Effector CD8-positive, alpha-beta T cell (primary cell): ENCODE measurements at places on chromosomes 3 and 15.

DNA sequence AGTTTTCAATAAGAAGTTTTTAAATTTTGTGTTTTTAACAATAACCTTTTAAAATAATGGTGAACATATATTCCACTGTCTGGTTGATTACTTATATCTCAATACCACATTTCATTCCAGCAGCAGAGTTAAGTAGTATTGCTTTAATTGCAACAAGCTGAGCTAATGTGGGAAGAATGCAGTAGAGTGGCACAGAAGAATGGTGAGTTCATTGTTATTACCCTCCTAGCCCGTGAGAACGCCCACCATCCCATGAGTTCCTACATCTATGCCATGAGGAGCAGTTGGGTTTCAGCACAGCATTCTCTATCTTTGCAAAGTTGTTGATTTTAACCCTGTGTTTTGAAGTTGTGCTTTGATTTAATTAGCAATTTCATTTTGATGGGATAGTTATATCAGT, 17.8 kb upstream of the NR2E3 start:
- no peak for DNase-seq

GRCh38 chr3:197906850-197907187, 43.2 kb upstream of the RPL35A start:
- no peak for DNase-seq

- no peak for DNase-seq
Observed at GRCh38 chr3:101829437-101829830, 19.9 kb upstream of the NFKBIZ start.

GRCh38 chr3:140441006-140441405, 236.9 kb upstream of the TRIM42 start:
- DNase-seq = no peak

GRCh38 chr3:178685591-178685906, 149.3 kb downstream of the KCNMB2 start:
- no peak for DNase-seq

DNA sequence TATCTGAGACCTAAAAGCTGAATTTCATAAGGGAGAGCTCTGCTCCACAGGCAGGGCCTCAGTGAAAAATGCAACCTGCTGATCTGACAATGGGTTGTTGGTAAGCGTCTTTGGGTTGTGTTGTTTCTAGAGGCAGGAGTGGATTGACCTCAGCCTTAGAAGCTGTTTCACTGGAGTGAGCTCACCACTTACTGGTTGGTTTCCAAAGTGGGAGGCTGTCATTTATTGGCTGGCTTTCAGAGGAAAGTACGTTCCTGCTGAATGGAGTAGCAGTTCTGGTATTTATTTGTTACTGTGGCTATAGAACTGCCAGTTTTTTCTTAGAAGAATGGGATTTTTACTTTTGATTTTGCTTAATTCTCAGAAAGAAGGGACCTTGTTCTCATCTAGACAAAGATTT, 29.3 kb upstream of the COL6A5 start:
- no peak for DNase-seq

DNA sequence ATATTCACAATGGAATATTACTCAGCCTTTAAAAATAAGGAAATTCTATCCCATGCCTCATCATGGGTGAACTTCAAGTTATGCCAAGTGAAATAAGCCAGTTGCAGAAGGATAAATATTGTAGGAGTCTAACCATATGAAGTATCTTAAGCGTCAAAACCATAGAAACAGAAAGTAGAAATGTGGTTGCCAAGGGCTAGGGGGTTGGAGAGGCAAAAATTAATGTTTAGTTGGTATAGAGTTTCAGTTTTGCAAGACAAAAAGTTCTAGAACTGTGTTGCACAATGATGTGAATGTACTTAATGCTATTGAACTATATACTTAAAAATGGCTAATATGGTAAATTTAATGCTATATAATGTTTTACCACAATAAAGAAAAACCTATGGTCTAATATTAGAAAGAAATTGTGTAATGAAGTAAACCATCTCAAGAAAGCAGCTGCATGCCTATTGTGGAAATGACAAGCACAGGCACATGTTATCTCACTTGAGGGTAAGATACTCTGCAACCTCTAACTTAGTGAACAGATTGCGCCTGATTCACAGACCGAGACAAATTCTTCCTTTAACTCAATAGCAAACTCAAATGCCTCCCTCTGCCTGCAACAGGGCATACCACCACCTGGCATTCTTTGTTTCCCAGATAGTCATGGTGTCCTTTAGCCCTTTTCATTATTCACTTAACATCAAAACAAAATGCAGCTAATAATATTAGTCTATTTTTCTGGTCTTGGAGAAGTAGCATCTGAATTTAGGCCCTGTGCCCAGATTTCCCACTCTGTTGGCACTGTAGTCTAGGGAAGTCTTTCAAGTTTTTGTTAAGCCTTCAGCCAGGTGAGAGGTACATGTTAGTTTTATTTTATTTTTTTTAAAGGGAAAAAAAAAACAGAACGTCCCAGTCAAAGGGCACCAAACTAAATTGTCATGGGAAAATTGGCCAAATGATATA, 80.2 kb upstream of the ACP3 start:
- DNase-seq = no peak

- peak; percentile 51 for DNase-seq
Observed at GRCh38 chr15:66603301-66604179, 37.7 kb upstream of the LCTL start.

DNA sequence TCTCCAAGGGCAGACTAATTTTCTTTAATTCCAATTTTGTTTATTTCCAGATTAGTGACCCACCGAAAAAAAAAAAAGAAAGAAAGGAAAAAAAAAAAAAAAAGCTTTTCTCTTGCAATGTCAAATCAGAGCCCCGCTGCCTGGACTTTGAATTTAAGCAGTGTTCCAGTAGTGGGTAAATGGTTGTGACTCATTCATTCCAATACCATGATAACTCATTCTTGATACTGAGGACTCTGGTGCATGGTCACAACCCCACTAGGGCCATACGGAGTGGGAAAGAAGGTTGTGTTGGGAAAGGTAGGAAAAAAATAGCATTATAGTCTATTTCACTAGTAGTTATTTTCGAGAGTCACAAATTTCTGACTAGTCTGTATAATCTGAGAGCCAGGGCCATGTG, 59.1 kb upstream of the COL8A1 start:
- DNase-seq = no peak

DNA sequence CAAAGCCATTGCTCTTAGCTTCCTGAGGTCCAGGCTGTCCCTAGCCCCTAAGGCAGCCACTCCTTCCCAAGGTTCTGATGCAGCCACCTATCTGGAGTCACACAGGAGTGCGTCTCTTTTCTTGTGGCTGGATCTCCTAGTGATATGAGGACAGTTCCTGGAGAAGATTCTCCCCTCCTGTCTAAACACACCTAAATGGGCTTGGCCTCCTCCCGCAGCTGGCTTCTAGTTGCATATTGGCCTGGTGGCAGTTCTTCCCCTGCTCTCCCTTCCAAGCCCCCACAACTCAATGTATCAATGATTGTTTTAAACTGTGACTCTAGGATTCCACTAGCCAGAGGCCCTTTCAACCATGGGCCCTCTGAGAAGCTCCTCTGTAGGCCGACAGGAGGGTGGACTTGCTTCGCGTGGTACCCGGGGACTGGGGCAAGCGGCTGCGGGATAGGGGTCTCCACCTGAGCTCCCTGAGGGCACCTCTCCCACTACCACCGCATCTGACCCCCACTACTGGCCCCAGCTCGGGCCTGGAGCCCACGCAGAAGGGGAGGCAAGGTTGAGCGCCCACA, 1.4 kb downstream of the ITGA11 start:
- no peak for DNase-seq

DNA sequence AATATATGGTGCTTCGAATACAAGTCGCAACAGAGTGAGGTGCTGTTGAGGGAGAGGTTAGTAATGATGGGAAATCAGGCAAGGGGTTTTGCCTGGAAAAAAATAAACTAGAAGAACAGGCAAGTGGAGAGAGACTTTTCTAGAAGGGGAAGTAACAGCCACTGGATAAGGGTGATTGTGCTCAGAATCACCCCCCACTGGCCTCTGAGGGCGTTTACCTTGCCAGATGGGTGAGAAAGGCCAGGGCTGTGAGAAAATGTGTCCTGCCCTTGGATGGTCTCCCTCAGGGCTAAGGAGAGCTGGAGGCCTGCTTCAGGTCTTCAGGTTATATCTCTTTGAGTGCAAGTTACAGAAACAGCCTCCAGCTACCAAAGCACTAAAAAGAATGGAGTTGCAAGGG, 151.8 kb downstream of the MEX3B start:
- no peak for DNase-seq

DNA sequence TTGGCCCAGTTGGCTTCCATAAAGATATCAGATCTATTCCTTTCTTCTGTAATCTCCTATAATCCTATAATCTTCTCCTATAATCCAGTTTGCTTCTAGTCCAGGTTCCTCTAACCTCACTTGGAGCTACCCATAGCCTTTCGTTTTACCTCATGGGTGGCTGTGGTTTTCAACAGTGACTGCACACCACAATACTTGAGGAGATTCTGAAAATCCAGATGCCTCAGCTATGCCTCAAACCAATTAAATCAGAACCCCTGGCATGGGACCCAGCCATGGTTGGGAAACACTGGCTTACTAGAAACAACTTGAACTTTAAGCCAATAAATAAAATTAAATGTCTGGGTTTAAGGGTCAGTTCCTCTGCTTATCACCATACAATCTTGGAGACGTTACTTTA, 86.1 kb upstream of the NTRK3 start:
- DNase-seq = no peak

DNA sequence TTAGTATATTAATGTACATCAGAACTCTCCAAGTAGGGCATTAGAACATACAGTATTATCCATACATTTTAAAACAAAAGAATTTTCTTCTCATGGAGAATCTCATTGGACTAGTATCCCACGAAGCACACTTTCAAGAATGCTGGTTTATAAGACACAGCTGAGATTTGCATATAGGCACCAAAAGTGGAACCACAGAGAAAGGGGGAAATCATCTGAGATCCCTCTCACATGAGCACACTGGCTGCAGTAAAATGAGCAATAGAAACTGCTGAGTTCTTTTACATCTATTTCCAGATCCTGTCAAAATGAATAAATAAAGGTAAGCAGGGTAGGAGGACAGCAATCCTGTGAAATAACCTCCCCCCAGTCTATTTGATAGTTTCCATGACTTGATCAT, 665.3 kb downstream of the FHIT start:
- DNase-seq = no peak

DNA sequence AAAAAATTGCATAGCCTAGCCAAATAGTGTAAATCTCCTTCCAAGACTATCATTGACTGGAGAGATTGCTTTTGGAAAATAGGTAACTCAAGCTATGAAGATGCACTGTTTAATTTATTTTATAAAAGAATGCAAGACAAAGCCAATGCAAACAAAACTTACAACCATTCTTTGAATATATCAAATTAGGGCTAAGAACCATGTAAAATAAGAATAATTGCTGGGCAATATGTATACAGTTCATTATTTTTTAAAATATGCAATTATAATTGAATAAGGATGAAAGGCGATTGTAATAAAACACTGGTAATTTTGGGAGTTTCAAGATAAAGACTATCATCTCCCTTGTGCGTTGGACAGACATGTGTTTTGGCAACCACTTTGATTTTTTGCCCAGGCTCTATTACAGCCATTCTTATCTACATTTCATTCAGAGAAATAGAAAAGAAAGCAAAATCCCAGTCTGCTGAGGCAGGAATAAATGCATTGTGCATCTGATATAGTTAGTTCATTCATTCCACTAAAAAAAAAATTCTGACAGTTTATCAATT, 242.3 kb upstream of the ROBO1 start:
- no peak for DNase-seq

- DNase-seq = no peak
Observed at GRCh38 chr15:78804391-78804792, 6.9 kb downstream of the ADAMTS7 start.

DNA sequence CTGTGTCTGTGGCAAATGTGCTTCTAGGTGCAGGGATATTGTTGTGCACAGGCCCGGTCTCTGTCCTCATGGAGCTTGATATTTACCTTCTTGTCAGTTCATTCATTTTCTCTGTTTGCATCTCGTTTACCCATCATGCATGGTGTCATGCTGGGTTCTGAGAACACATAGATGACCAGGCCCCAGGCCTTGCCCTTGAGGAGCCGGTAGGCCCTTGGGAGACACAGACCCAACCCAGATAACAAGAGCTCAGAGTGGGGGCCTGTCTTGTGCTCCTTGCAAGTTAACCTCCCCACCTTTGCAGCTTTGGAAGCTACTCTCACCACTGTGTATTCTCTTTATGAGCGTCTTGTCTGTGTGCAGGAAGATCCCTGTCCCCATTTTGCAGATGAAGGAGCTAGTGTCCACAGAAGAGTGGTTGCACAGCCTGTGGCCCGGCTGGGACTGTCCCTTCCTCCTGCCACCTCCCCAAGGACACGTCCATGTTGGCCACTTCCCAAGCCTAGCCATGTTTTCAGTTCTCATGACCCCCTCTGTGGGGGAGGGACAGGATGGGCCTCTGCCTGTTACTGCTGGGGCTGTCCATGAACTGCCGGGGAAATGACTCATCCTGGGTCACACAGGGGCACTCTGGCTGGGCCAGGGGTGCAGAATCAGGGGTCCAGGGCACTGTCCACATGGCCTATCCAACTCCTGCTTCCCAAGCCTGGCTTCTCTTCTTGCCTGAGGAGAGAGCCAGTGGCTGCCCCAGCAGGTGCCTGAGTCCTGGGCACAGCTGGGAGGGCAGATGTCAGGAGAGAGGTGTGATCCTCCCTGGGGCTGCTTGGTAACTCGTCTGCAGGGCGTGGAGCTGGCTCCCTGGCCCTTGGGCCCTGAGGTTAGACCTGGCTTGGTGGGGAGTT, 3.4 kb downstream of the SNX33 start:
- DNase-seq = no peak

DNA sequence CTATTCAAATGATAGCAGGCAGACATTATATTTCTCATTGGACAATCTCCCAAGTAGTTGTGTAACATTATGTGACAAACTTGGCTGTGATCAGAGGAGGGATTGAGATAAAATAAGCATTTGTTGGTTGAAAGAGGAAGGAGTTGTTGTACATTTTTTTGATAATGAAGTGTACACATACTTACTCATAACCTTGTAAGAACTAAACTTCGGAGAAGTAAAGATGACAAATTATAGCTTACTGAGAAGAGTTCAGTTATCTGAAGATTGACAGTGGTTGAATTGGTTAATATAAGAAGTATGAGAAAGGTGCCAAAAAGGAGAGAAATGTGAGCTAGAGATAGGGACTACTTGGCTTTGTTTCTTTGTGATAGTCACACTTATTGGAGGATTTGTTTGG, 32.6 kb downstream of the STT3B start:
- no peak for DNase-seq

DNA sequence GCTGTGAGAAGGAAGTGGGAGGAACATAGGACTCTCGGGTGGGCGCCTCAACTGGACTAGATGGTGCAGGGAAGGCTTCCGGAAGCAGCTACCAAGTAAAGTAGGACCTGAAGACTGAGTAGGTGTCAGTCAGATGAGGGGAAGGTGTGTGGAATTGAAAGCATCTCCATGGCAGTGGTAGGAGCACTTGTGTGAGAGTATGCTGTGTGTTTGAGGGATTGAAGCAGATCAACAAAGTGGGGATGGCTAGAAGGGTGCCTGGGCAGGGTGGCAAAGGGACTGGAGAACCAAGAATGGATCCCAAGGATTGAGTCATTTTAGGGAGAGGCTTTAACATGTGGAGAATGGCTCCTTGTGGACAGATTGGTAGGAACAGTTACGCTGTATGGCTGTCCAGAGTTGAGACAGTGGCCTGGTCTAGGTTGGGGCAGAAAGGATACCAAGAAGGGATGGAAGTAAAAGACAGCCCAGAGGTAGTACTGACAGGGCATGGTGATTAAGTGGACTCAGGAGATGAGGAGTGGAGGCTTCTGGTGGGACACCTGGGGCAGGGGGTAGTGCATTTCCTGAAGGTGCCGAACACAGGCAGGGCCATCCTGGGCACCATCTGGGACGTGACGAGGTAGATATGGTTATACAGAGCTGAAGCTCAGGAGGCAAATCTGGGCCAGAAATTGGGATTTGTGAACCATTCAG, 1.5 kb downstream of the UQCC5 start:
- no peak for DNase-seq

GRCh38 chr3:149377408-149378364, at the start of gene TM4SF1:
Gene TM4SF1, minus strand, starts transcription at chr3:149377649. Its CDS starts 102 bp downstream, at chr3:149377547.
- no peak for DNase-seq
